ENCODE measurements at places on chromosomes 5 and 9.
A peak's percentile ranks its signal among the peaks of the same experiment; 100 is the strongest.

DNA sequence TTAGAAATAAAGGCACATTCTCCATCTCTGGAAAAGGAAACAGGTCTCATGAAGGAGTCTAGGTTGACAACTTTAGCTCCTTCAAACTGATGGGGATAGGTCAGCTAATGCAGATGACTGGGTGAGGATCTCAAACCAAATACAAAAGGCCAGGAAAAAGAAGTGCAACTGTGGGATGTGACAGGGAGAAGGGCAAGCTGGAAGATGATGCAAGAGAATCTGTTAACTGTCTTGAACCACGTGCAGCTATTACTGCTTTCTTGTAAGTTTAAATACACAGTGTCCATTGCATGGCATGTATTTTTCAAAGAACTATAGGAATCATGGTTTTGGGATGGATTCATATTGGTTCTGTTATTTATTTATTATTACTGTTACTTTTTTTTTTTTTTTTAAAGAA, 331.8 kb downstream of the NDUFS4 start:
- DNase-seq, result no peak

GRCh38 chr9:22169243-22169642, 160.1 kb upstream of the CDKN2B start:
- DNase-seq, result no peak

DNA sequence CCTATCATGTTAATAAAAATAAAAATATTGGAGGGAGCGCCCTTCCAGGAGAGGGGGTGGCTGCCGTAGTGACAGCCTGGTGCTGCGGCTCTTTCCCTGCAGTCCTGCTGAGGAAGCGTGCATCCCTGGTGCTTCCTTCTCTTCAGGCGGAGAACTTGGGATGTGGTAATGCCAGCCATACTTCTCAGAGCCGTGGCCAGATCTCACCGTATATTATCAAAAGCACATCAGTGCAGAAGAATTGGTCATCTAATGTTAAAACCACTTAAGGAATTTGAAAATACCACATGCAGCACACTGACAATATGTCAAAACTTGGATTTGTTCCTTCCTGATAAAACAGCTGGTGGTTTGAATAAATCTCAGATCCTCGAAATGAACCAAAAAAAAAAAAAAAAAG, 17.7 kb downstream of the C9orf40 start:
- DNase-seq, result no peak

DNA sequence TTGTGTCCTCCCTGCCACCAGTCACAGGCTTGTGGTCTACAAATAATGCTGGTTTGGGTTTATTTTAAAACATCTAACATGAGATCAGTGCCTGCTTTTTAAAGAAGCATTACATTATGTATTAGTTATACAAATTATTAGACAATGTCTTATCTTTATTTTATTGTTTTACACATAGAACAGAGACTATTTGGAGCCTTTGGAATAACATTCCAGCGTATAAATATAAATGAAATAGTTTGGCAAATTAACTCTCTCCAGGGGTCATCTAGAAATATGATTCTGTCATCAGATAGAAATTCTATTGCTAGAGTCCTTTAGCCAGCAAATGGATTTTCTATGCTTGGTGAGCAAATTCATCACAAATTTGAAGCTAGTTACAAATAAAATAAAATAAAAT, 22.4 kb downstream of the MAP1B start:
- DNase-seq, result no peak

GRCh38 chr5:176776141-176776865, 34.1 kb upstream of the UNC5A start:
- DNase-seq, result no peak

DNA sequence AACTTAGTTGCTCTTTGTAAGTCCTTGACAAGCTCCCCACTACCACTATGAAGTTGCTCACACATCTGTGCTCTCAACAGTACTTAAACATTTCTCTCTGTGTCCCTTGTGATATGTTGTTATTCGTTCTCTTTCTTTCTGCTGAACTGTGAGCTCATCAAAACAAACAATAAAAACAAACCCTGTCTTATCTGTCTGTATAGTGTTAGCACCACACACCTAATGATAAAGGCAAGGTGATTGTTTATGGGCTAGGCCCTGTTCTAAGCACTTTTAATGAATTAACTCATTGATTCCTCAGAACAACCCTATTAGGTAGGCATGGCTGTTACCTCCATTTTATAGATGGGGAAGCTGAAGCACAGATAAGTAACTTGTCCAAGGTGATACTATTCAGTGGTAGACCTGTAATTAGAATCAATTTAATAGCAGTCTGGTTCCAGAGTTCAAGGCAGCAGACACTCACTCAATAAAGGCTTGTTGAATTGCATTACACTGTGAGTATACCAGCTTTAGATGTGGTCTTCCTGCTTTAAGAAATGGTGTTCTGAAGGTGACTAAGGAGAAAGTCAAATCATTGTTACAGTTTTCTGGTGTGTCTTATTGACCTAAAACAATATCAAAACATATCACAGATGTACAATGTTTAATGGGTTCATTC, 153.6 kb upstream of the ELL2 start:
- no peak for DNase-seq

GRCh38 chr5:129107637-129108036, 13.1 kb downstream of the ISOC1 start:
- DNase-seq, result no peak

DNA sequence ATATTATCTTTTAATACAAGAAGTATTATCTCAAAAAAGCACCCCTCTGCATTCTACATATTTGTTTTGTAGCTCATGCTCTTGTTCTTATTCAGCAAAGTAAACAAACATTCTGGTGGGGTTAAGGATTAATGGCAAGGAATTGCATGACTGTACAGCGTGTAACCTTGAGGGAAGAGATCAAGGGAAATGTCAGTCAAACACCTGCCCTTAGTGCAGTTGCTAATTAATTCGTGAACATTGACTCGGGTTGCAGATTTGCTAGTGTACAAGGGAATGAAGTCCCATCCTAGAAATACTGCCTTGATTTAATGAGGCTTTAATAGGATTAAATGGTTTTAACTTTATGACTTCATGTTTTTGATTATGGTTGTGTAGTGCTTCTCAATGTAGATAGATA, 1758.1 kb downstream of the MAT2B start:
- DNase-seq, result no peak

DNA sequence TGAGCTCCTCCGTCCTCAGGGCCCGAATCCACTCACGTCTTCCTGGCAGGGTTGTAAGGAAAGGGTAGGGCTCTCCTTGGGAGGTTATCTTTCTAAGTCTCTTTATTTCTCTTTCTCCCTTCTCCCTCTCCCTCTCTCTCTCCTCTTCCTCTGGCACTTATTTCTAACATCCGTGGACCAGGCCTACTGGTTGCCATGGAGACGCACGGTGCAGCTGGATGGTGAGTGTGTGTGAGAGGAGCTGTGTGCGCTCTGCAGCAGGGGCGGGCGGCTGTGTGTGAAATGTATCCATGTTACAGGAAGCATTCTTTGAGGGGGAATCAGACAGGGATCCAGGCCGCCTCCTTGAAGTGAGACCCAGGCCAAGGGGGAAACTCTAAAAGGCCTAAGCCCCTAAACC, 32.2 kb downstream of the PCDH1 start:
- DNase-seq, result peak; percentile 31

- no peak for DNase-seq
Observed at GRCh38 chr9:28970241-28970654, 1397.0 kb upstream of the C9orf72 start.

GRCh38 chr5:122332599-122333555, 20.8 kb downstream of the SNCAIP start:
- DNase-seq, result no peak

- no peak for DNase-seq
Observed at GRCh38 chr5:141605523-141606277, 13.1 kb downstream of the DIAPH1 start.

DNA sequence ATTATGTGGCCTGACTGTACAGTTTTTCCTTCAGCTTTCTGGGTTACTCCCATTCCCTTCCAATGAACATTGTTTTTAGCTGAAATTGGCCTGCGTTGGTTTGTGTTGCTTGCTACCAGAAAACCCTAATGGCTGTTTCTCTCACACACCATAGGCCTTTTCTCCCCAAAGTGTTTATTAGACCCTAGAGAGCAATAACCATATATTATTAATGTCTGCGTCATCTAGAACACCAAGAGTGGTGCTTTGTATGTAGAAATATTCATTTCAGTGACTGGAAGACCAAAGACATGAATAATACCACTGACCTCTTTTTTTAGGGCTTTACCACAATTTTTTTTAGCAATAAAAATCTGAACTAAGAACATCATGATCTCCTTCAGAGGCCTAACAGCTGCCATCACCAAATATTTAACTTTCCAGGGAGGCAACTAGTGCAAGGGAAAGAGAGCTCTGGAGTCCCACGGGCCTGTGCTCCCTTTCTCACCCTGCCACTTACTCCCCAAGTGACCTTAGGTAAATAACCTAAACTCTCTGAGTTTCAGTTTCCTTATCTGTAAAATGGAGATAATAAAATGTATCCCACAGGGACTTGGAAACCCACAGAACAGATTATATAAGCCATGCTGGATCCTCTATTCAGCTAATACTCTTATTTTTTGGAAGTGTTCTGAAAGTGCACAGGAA, 201.9 kb upstream of the ISL1 start:
- no peak for DNase-seq

- DNase-seq, result no peak
Observed at GRCh38 chr5:178786859-178787499, 56.5 kb upstream of the ZNF354A start.

- DNase-seq, result no peak
Observed at GRCh38 chr5:62825623-62826220, 247.1 kb downstream of the LRRC70 start.

- DNase-seq, result no peak
Observed at GRCh38 chr9:19903076-19903475, 114.2 kb upstream of the SLC24A2 start.

GRCh38 chr5:137186759-137187461, 312.2 kb downstream of the SPOCK1 start:
- no peak for DNase-seq

DNA sequence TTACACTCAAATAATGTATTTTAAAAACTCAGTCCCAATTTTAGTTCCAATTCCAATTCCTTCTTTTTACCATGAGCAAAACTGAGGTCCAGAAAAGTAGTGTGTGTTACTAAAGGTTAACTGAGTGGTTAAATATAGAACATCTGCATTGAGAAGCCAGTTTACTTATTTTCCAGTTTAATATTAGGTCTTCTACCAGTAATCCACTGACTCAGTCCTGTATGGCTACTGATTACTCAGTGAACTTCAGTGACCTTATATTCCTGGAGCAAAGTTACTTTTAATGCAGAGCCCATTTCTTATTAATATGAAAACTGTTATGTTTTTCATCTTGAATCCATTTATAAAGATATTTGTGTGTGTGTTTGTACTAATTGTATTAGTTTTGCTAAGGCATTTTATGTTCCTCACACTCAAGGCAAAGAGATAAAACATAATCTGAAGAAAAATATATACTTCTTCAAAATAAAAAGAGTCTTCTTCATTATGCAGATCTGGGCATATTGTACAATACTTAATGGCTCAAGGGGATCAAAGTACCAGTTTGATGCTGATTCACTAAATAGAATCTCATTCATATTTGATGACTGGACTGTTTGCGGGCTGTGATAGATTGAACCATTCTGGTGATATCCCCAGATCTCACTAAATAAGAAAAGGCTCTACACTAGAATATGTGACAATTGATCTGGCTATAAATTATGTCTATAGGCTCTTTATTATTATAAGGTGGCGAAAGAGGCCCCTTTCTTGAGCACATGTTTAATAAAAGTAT, 60.8 kb downstream of the DMXL1 start:
- DNase-seq, result no peak

DNA sequence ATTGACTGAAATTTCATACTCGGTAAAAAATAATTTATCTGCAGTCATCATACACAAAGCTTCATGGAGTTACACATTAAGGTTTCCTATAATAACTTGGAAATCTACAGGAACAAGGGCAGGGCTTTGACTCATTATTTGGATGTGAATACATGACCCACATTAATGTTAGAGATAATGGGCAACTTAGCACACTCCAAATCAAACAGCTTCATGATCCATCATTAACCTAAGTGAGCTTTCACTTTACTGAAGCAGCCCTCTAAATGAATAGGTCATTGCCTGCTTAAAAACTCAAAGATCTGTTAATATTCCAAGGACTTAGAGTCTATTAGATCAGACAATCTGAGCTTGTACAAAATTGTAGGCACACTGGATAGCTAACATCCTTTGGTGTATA, 9.0 kb downstream of the CDH12 start:
- DNase-seq, result no peak

DNA sequence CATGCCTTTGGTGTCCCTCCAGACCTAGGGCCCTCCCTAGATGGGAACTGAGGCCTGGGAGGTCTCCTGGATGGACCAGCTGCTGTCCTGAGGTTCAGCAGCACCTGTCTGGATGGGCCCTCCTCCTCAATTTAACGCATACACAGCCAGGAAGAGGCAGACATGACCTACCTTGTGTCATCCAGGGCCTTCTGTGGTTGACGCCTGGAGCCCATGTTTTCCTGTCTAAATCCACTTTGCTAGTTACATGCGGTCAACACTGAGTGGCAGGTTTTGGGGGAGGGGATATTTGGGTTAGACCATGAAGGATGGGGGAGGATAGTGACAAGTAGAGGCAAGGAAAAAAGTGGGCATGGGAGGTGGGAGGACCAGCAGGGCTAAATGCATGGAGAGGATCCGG, 3.1 kb upstream of the STC2 start:
- DNase-seq, result no peak

- no peak for DNase-seq
Observed at GRCh38 chr9:69500896-69501295, 171.3 kb downstream of the APBA1 start.

DNA sequence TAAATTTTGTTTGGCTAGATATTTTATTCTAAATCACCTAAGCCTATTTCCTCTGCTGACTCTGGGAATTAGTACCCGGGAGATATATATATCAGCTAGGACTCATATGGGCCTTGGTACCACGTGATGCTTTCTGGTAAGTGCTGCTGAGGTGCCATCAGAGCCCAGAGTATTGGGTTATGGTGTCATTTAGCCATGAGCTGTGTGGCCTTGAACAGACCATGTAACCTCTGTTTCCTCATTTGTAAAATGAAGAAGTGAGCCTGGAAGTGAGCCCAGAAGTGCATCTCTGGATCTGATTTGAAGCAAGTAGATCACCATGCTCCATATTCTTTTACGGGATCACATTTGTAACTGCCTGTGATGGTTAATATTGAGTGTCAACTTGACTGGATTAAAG, 126.1 kb downstream of the GPBP1 start:
- no peak for DNase-seq

- DNase-seq, result no peak
Observed at GRCh38 chr5:95837492-95837891, 15.0 kb upstream of the GLRX start.

DNA sequence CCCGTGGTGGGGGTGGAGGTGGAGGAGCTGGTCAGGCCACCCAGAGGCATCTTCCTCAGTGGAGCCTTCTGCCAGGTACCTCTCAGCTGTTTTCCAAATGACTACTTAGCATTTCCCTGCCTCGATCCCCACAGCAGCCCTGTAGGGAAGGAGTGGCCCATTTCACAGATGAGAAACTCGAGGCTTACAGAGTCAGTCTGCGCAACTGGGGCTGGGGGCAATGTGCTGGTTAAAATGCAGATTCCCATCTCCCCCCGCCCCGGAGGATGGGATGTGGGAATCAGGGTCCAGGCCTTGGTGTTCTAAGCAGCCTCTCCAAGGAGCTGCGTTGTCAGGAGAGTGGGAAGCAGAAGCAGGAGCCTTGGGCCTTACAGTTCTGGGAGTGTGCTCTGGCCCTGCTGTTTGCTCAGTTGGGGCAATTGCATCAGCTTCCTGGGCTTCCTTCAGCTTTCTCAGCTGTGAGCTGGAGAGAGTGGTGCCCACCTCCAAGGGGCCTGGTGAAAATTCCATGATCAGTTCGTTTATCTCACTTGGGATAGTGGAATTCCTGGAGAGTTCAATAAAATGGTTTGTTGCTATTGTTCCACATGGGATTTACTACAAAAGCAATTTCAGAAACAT, 19.4 kb downstream of the ERGIC1 start:
- DNase-seq, result no peak

Measured in DMS 273 treated with DMSO at 0.1 percent for 48 hours (cell line).